ENCODE measurements at places on chromosomes 7 and 10. TPM values are rescaled to one million over a fixed set of nuclear protein-coding genes. Genes with fewer than 3 reads are reported as not detected.

- no peak for DNase-seq
Measured at GRCh38 chr7:42247301-42247700, 10.3 kb upstream of the GLI3 start.

DNA sequence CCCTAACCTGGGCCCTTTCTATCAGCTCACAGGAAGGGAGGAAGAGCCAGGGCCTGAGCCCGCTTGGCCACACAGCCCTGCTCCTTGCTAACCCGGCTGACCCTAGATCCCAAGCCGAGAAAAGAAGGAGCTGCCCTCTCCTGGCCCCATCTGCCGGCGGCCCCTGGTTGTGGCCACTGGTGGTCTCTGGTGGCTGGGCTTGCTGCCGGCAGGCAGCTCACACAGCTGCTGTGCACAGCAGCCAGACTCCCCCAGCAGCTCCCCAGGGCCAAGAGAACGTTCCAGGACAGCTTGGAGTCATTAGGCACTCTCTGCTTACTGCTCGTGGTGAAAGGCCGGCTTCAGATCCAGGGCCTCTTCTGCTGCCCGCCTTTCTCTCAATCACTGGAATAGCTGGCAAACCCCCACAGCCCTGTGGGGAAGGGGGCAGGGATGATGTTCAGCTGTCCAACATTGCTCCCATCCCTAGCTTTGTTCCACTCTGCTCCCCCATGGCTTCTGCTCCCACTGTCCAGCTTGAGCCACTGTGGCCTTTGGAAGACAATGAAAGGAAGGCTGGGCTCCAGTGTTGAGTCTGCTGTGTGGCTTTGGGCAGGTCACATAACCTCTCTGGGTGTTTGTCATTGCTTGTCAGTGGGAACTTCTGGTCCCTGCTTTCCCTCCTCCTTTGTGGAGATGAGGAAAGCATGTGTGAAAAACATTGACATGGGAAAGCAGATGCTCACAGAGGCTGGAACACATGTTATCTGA is 35.4 kb upstream of the COL13A1 start:
- DNase-seq: no peak

DNA sequence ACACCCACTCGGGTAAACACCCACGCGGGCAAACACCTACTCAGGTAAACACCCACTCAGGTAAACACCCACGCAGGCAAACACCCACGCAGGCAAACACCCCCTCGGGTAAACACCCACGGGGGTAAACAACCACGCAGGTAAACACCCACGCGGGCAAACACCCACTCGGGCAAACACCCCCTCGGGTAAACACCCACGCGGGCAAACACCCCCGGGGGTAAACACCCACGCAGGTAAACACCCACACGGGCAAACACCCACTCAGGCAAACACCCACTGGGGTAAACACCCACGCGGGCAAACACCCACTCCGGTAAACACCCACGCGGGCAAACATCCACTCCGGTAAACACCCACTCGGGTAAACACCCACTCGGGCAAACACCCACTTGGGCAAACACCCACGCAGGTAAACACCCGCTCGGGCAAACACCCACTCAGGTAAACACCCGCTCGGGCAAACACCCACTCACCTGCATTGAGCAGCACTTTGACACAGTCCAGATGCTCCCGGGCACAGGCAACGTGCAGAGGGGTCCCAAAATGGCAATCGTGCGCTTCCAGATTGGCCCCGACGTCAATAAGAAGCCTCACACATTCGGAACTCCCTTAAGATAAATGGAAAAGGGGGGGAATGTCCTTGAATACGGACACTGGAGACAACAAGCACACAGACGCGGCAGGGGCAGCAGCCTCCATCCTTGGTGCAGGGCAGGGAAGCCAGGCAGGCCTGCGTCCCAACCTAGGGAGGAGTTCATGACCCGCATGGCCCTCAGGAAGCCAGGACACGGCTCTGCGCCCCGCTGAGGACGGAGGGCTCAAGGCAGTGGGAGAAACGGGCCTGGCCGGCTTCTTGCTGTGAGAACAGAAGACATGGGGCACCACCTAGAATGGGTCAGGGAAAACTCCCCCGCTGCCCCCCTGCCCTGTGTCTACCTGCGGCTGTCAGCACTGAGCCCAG is 17.6 kb downstream of the ASB13 start:
- DNase-seq: no peak

- DNase-seq: no peak
Measured at GRCh38 chr10:77188000-77188395, 449.6 kb downstream of the KCNMA1 start.

DNA sequence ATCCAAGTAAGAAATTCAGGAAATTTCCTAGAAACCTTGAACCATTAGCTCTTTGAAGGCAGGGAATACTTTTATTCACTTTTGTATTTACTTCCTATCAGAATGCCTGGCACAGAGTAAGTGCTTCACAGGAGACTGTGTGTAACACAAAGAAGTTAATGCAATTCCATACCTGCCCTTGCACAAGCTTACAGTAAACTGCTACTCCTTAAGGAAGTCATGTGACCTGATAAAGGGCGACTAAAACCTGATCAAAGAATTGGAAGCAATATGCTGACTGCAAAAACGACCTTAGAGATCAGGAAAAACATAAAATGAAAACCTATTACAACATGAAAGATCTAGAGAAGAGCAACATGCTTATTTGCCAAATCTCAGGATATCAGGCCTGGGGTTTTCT is 178.2 kb upstream of the HPS1 start:
- DNase-seq: no peak

DNA sequence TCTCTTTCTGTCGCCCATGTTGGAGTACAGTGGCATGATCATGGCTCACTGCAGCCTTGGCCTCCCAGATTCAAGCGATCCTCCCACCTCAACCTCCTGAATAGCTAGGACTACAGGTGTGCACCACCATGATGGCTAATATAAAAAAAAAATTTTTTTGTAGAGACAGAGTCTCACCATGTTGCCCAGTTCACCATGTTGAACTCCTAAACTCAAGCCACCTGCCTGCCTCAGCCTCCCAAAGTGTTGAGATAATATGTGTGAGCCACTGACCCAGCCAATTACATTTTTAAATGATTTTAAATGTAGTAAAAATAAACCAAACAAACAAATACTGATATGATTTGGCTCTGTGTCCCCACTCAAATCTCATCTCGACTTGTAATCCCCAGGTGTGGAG is 101.7 kb upstream of the LEP start:
- DNase-seq: no peak

DNA sequence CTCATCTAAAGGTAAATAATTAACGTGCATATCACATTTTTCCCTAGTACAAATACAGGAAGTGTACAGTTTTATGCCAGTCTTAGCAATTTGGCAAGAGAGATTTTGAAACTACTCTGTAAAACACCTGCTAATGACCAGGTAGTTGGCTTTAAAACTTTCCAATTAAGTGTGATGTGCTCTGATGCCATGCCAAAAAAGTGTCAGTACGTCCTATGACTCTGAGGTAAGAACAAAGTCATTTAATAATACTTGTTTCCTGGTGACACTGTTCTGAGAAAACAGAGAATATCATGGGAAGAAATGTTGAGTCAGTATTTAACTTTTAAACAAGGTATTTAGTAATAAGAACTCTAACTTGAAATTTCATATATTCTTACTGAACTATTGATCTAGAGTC is 9.6 kb downstream of the PDZD8 start:
- no peak for DNase-seq

HOXA11 gene
- 35.3 TPM for polyA plus RNA-seq

AMPH gene
- 17.4 TPM for polyA plus RNA-seq

EVX1 gene
- 0.06 TPM for polyA plus RNA-seq

Data from right renal cortex interstitium (tissue), 3 donors.